Chondrocyte (in vitro differentiated cells): ENCODE measurements at places on chromosomes 11 and 22. TPM values are rescaled to one million over a fixed set of nuclear protein-coding genes. Genes with fewer than 3 reads are reported as not detected.
A peak's percentile ranks its signal among the peaks of the same experiment; 100 is the strongest.

DNA sequence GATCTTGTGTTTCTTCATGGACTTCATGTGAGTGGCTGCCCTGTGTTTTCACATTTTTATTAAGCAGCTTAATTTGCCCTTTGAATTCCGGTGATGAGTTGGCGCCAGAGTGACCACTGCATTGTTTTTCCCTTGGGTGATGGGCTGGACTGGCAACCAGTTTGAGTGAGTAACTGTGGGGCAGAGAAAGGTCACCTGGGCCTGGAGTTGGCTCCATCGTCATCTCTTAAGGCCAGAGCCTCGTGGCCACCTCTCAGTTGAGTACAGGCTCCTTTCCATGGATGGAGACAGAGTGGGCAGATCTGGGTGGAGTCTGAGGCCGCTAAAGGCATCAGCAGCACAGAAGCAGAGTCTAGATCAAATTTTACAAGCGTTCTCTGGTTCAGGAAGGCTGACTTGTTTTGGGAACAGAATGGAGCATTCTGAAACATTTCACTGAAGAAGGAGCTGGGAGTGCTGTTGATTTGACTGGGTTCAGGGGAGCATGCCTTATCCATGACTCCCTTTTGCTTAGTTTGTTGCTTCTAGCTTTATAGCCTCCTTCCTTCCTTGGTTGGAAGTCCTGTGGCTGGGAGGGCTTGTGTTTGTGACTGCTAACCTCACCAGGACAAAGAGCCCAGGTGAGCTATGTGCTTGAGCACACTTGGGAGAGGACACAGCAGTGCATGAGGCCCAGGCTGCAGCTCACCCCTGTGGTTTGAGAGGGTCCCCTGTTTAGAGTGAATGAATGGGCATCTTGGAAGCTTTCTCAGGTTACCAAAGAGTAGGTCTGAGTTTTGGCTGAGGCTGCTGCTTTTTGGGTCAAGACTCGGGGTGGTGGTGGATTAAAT is 7.8 kb downstream of the BCR start:
- no peak for DNase-seq

GRCh38 chr11:97015327-97015726 is 625.5 kb downstream of the JRKL start:
- no peak for DNase-seq

DNA sequence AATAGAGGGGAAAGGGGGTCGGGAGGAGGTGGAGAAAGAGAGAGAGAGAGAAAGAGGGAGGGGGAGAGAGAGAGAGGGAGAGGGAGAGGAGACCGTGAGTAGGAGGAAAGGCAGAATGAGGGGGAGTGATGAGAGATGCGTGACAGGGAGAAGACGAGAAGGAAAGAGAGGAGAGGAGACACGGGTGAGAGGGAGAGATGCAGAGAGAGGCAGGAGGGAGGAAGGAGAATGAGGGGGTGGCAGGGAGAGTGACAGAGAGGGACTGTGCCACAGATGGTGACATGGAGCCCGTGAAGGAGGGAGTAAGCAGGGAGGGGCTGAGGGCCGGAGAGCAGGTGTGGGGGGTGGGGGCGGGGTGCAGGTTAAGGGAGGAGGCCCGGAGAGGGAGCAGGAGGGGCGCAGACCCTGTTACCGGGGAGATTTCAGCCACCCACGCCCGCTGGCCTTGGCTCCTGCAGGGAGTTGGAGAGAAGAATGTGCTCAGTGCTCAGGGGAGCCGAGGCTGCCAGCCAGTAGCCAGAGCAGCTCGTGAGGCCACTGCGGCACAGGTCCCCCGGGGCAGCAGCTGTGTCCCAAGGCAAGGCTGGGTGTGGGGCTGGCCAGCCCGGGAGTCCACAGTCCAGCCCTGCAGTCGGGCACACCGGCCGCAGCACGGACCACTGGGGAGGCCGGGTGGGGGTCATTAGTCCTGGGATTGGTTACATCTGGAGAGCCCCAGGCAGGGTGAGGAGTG is at the start of gene SSTR3:
Gene SSTR3 (minus strand): TSS at position 304 of the 733 bp plus-strand sequence. CDS start 4,674 bp downstream, outside the sequence.
- peak; percentile 85 for DNase-seq

GRCh38 chr11:90178751-90179150 is 44.1 kb downstream of the CHORDC1 start:
- no peak for DNase-seq

The NDUFV1 gene
- 119 to 151 TPM (median 121 TPM) in 3 replicates for total RNA-seq

DNA sequence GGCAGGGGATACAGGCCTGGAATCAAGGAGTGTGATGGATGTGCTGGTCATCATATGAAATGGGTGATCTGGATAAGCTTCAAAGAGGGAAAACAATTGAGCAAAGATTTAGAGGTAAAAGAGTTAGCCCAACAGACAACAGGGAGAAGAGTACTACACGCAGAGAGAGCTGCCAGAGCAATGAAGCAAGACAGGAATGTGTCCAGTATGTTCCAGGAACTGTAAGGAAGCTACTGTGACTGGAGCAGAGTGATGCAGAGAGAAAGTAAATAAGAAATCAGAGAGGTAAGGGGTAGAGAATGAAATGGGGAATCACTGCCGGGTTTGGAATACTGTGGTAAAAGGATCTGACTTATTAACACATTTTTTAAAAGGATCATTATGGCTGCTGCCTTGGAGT is 255.1 kb downstream of the DCDC1 start:
- no peak for DNase-seq

DNA sequence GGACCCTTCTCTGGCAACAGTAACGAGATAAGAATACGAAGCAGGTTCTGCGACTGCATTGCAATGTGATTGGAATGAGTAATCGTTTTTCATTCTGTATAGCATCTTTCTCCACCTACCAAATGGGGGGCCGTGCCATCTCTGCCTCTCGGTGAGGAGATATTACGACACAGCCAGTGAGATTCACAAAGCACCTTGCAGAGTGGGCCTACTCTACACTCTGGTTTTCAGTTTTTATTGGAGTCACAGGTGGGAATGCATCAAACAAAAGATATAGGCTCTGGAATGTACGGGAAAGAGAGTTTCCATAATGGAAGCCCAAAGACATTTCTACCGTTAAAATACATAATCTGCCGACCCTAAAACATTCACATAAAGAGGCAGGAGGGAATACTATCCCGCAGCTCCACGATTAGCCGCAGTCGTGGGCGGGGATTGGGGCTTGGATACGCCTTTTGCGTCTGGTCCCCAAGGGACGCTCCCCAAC is 423 bp upstream of the RTN3 start:
- DNase-seq = no peak

DNA sequence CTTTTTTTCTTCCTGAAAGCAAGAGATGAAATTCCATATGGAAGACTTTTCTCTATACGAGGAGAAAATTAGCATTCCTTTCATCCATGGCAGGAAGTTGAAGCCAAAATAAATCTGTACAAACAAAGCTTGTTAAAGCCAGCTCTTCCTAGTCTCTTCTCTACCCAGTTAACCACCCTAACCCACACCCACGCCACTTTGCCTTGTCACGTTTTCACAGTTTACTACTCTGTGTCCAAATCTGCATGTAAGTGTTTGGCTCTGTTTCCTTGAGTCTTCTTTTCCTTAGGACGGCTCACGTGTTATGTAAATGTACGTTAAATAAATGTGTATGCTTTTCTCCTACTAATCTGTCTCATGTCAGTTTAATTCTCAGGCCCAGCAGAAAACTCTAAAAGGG is 7.1 kb upstream of the HMOX1 start:
- no peak for DNase-seq

The FOLR2 gene
- not detected in 3 replicates for total RNA-seq

The ANGPTL5 gene
- total RNA-seq = 4.0 TPM in 1 of 3 replicates, not detected in the others

GRCh38 chr11:1735271-1735670 is 15.1 kb downstream of the IFITM10 start:
- DNase-seq = peak; percentile 72

DNA sequence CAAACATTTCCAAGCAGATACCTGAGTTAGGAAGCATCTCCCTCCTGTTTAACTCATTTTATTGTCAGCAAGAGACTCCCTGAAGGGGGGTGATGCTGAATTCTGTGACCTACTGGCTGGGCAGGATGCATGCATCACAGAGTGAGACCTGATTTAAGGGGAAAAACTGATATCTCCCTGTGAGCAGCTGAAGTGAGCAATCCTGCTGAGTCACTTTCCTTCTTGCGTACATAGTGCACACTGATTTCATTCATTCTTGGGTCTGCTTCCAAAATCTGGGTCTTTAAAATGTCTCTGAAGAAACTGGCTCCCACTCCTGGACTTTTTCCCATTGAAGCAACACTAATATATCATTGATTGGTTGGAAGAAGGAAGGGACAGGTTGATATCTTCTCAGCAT is 23.3 kb downstream of the P4HA3 start:
- no peak for DNase-seq

DNA sequence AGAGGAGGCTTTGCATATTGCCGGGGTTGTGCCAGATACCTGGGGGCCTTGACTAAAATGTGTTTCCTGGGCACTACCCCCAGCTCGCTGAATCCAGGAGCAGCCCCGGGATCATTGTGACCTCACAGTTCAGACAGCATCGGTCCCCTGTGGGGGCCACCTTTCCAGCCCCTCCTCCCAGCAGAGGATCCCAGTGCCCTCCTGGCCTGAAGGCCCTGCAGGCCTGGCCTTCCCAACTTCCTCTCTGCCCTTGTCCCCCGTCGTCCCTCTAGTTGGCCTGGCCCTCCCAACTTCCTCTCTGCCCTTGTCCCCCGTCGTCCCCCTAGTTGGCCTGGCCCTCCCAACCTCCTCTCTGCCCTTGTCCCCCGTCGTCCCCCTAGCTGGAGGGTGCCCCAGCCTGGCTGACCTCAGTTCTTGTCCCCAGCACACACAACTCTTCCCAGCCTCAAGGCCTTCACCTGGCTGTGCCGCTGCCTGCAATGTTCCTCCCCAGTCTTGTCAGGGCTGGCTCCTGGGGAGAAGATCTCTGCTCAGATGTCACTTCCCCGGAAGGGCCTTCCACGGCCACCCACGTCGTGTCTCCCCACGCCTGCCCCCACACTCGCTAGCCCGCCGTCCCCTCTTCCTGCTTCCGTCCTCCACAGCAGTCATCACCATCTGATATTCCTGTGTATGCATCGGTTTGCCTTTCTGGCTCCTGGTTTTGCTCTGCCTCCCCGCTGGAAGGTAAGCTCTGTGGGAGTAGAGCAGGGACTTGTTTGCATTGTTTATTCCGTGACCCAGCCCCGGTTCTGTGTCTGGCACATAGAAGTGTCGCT is 12.6 kb upstream of the ANO1 start:
- no peak for DNase-seq

GRCh38 chr11:111870522-111870885 is 877 bp downstream of the ALG9 start:
- no peak for DNase-seq

DNA sequence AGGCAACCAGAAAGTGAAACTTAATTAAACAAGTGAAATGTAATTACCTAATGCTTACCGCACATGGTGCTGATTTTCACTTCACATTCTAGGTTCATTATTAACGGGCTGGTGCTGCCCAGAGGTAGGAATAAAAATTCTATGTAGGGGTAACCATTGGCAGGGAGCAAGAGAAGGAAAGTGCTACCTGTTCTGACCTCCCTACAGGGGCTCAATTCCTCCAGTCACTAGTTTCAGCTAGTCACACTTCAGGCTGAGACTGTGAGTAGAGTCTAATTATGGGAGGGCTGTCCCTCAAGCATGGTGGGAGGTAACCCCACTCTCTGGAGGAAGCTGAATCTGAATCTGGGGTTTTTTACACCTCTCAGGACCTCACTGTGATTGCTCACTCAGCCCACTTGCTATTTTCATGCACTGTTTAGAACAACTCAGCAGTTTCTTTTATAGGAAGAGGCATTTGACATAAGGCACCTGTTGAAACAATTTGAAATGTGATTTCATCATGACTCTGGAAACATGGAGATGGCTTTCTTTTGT is 75.4 kb downstream of the MAML2 start:
- DNase-seq = no peak
